ENCODE measurements at places on chromosomes 5 and 9.
A peak's percentile ranks its signal among the peaks of the same experiment; 100 is the strongest.

DNA sequence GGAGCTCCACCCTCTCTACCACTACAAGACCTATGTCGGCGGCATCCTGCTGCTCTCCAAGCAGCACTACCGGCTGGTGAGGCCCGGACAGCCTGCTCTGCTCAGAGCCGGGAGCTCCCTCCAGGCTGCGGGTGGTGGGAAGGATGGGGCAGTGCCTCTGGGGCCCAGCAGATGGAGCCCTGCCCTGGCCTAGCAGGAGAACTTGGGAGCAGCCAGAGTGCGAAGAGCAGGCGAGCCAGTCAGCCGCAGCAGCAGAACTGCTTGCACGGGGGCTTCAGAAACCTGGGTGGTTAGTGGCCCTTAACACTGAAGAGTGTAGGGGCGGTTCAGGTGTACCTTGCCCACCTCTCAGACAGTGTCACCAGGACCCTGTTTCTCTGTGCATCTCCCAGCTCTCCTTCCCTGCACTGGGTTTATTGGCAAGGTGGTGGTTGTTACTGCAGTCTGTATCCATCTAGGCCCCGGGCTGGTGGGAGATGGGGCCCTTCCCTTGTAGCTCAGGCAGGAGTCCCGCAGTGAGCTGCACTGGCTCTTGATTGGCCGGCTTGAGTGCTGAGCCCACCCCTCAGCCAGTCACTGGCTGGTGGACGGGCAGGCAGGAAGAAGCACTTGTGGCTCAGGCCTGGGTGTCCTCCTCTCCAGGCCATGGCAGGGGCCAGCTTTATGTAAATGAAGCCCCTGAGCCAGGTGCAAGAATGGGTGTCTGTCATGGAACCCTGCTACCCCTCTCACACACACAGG, 7.7 kb downstream of the B4GALT7 start:
- ATAC-seq: peak; percentile 89
- H3K36me3 ChIP-seq: no peaks in the 10 kb centered on the region
- no peak overlapping the region for H3K4me3 ChIP-seq
- no peak overlapping the region for H3K27ac ChIP-seq
- no peaks in the 10 kb centered on the region for H3K27me3 ChIP-seq
- peaks cover 15% of the 10 kb centered on the region for H3K4me1 ChIP-seq

DNA sequence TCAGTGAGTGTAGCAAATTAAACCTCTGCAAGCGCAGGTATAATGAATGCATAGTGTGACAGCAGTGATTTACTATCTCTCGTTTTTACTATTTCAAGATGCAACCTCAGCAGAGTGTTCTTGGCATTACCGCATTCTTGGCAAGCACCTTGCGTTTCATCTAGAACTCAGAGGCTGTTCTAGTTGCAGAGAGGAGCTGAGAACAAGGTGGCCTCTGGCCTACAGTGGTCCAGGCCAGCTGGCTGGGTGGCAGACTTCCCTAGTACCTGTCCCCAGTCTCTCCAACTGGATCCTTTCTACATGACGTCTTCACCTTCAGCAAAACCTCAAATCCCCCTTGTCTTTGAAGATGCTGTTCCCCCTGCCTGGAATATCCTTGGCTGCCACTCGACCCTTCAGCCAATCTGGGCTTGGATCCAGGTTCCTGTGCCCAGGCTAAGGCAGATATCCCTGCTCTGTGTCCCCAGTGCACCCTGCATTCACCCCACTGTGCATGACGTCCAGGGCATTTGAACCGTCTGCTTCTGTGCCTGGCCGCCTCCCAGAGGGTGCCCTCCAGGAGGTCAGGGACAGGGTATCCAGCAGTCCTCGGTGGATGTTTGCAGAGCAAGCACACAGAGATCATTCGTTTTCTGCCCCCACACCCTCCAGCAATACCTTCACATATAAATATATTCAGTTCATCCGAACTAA, 120.4 kb upstream of the CPEB4 start:
- no peak overlapping the region for H3K27ac ChIP-seq
- H3K4me3 ChIP-seq: no peak overlapping the region
- no peaks in the 10 kb centered on the region for H3K27me3 ChIP-seq
- no peak for ATAC-seq

- H3K36me3 ChIP-seq: no peaks in the 10 kb centered on the region
- H3K27ac ChIP-seq: no peak overlapping the region
- H3K4me3 ChIP-seq: no peak overlapping the region
- H3K4me1 ChIP-seq: no peaks in the 10 kb centered on the region
Measured at GRCh38 chr9:89863837-89864236, 259.0 kb downstream of the GADD45G start.

DNA sequence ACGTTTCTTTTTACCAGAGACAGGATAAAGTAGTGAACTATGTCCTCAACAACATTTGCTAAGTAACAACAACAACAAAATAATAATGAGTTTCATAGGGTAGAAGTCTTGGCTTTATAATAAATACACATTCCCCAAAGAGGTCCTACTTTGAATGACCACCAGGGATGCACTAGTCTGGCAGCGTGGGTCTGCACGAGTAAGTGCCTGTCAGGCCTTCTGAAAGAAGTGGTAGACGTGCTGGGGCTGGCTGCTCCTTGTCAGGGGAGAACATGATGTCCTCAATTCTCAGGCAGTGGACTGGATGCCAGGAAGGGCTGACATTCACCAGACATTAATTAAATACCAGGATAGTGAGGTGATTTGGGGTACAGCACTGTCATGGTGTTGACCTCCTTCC, 331.1 kb downstream of the TMEM38B start:
- no peak overlapping the region for H3K27ac ChIP-seq
- no peaks in the 10 kb centered on the region for H3K36me3 ChIP-seq
- H3K27me3 ChIP-seq: no peaks in the 10 kb centered on the region
- no peaks in the 10 kb centered on the region for H3K4me1 ChIP-seq

DNA sequence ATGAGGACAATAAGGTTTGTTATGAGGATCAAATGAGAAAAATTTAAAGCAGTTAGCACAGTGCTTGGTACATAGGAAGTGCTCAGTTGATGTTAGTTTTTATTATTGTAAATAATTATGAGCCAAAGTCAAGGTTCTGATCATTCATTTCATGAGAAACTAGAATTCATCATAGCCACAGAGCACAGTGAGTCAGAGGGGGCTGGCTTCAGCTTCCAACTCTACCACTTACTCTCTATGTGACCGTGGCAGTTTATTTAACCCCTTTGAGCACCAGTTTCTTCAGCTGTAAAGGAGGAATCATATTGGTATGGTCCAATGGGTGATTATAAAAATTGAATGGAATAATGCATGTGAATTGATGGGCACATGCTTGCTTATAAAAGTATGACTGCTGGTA, 39.4 kb downstream of the KLHL3 start:
- peak overlapping the region; percentile 76 for H3K4me3 ChIP-seq
- ATAC-seq: peak; percentile 99
- peak overlapping the region; percentile 86 for H3K27ac ChIP-seq
- no peaks in the 10 kb centered on the region for H3K27me3 ChIP-seq
- peaks cover 47% of the 10 kb centered on the region for H3K4me1 ChIP-seq

DNA sequence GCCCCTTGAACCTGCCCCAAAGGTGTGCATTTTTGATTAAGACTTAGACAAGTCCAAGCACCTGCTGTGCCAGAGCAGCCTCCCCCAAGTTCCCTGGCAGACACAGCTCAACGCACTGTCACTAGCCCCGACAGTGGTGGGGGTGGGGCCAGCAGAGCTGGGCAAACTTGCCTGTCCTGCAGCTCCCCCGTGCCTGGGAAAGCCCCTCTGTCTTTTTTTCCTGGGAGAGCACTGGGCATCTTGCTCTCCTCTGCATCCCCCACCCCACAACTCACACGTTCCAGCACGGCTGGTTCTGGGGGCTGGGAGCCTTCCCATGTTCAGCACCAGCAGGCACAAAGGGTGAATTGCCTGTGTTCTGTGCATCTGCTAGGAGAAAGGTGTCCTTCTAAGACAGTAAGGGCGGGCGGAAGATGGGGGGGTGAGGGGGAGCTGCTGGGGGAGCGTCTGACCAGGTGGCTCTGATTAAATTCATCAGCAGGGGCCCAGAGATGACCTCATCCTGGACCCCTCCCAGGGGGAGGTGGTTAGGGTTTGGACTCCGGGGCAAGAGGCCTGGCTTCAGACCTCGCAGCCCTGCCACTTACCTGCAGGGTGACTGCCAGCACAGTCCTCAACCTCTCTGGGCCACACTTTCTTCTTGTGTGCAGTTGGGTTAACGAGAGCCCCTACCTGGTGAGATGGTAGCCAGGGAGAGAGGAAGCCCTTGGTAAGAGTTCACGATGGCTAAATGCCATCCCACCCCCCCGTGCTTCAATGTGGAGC, 23.5 kb downstream of the HMCN2 start:
- no peaks in the 10 kb centered on the region for H3K36me3 ChIP-seq
- no peak for ATAC-seq
- no peak overlapping the region for H3K4me3 ChIP-seq
- no peaks in the 10 kb centered on the region for H3K4me1 ChIP-seq
- H3K27ac ChIP-seq: no peak overlapping the region

DNA sequence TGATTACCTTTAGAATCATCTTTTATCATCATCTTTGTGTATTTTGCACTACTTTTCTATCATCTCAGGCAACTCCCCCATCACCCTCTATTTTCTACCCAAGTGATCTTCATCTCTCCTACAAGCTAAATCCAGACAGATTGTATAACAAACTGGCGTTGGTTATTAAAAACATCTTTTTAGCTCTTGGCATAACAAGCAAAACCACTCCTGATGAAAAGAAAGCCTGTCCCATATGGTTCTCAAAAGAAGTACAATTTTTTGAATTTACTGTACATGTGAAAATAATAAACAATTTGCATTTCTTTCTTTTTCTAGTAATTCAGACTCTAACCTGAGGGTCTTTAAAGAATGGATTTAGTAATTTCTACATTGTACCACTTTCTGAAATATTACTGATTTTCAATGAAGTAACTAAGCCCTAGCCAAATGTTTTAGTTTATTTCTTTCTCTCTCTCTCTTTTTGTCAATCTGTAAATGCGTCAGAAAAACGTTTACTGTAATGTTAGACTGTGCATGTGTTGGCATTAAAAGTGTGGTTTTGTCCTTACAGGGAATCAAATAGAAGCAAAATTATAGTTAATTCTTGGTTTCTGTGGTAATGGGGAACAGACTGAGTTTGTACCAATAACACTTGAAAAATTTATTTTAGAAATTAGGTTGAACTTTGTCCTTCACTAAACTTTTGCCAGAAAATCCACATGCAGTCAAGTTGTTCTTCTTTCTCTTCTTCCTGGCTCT, 52.5 kb upstream of the RPS23 start:
- no peaks in the 10 kb centered on the region for H3K4me1 ChIP-seq
- no peak for ATAC-seq
- H3K4me3 ChIP-seq: no peak overlapping the region
- H3K36me3 ChIP-seq: no peaks in the 10 kb centered on the region
- H3K27ac ChIP-seq: no peak overlapping the region
